ENCODE measurements at places on chromosomes 3 and 15.

DNA sequence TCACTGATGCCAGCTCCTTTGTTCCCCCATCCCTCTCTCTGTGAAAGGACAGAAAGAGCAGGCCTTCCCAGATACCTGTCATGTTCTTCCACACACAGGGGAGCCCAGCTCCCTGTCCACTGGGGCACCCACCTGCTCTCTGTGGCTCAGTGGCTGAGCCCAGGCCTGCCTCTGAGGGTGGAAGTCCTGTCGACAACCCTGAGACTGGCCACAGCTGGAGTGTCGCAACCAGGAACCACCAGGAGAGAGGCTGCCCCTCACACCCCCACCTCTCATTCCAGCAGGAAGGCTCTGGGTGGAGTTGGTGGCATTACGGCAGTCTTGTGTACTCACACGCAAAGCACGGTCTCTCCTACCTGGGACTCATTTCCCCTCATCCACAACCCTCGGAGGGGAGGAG lies 66.3 kb downstream of the MEGF11 start:
- DNase-seq = no peak

GRCh38 chr15:90386221-90386620 lies 1.8 kb upstream of the IQGAP1 start:
- no peak for DNase-seq

- DNase-seq = no peak
These were observed 96.7 kb downstream of the TOP2B start for GRCh38 chr3:25567806-25568524.

DNA sequence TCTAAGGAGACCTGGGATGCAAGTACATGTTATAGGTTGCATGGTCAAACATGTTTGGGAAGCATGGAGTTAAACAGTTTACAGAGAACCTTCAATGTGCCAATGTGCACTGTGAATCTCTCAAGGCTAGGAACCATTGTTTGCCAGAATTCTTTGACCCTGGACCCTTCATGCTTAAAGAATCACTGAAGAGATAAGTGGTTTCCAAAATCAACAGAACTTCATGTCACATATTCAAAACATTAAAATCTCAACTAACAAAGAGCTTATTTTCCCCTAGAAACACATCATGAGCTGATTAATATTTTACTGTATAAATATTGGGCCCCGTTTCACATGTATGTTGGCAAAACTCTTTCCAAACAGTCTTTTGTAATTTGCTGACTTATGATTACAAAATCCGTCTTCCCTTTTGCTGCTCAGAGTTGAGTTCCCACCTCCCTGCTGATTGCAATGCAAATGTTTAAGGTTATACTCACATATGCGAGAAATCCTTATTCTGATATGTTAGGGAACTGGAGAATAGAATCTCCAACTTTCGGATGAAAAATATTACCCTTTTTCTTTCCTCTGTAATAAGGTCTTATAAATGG lies 380.2 kb downstream of the DIPK2A start:
- no peak for DNase-seq

DNA sequence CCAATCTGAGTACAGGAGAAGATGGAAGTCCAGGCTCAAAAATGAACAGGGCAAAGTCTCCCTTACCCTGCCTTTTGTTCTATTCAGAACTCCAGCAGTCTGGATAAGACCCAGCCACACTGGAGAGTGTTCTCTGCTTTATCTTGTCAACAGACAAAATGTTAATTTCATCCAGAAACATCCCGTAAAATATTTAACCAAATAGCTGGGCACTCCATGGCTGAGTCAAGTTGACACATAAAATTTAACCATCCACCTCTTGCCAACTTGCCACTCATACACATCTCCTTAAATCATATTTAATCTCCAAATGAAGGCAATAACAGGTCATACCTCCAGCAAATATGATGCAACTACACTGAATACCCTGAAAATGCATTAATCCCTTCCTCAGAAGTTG lies 33.6 kb downstream of the MKRN3 start:
- DNase-seq = no peak
